ENCODE measurements at places on chromosomes 2 and 18.
A peak's percentile ranks its signal among the peaks of the same experiment; 100 is the strongest.

DNA sequence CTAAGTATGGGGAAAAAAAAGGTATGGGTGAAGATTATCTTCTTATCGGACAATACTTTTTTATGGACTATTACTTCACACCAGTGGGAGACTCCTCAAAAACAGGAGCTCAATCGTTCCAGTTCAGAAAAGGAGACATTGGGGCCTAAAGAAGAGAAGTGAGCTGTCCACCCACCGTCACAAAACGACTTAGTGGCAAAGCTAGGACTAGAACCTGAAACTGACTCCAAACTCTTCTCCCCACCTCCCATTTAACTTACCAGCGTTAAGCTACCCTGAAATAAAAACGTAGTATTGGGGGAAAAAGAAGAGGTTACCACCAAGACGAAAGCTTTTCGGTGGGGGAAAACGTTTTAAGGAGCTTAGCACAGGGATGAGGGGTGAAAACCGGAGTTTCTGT, 503 bp downstream of the GTF3C3 start:
- DNase-seq: peak; percentile 41

DNA sequence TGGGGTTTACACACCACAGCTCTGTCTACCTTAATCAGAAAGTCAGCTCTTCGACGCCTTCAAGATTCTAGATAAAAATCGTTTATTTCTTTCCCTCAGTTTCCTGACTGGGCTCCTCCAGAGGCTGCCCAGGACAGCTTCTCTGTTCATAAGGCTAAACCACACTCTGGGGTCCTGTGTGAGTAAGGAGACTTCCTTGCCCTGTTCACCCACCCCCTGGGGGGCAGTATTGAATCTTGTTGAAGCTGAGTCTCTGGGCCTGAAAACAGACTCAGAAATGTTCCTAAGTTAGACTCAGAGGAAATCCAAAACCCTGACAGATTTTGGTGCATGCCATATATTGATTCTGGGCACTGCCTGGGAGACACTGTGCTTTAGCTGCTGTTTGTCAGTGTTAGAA, 43.0 kb downstream of the G6PC2 start:
- no peak for DNase-seq

- DNase-seq: no peak
Observed at GRCh38 chr2:8122520-8122919, 559.3 kb upstream of the ID2 start.

GRCh38 chr18:51135364-51135763, 62.1 kb downstream of the MEX3C start:
- DNase-seq: no peak

DNA sequence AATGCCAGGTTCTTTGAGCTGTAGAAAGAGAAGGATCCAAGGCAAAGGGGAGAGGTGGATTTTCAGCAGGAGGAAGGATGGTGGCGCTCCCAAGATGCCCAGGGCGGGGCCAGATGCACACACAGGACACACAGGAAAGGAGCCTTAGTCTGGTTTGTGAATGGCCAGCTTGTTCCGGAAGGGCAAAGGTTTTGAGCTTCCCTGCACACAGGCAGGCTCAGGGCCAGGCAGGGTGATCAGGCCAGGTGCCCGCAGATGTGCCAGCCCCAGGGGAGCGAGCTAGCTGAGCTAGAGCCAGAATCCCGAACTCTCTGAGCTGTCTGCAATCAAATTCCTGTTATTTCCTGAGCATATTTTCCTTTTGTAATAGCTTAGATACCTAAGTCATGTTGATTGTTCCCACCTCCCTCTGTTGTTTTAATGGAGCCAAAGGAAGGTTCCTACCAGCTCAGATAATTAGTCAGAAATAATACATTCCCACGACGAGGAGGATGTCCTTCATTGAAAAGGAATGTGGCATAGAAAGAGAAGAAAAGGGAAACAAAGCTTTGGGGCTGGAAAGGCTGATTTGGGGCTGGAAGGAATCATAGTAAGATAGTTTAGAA, 13.7 kb upstream of the OTOF start:
- no peak for DNase-seq

- peak; percentile 84 for DNase-seq
Observed at GRCh38 chr2:231557571-231558217, 27.4 kb upstream of the NMUR1 start.

GRCh38 chr18:33404244-33404873, 36.2 kb downstream of the CCDC178 start:
- no peak for DNase-seq

DNA sequence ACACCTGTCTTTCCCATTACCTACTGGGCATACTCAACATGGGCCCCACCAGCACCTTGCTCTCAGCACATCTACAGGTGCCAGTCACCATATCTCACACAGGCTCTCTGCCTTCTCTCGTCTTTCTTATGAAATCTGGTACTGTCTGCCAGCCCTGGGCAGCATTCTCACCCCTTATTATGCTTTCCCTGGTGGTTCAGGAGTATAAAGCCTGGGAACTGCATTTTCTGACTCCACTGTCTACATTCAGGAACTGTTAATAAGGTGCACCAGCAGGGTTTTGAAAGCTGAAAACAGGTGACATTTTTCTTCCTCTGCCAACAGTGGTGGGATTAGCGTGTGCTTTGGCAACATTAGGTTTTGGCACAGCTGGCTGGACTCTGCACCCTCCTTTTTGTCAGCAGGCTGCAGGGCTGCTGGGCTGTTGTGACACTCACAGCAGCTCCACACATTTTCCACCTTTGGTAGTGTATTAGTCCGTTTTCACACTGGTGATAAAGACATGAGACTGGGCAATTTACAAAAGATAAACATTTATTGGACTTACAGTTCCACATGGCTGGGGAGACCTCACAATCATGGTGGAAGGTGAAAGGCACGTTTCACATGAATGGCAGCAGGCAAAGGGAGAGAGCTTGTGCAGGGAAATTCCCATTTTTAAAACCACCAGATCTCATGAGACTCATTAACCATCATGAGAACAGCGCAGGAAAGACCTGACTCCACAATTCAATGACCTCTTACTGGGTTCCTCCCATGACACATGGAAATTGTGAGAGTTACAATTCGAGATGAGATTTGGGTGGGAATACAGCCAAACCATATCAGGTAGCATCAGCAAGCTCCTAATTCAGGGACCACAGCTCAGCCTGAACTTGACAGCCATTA, 343.1 kb upstream of the LYPD1 start:
- no peak for DNase-seq

DNA sequence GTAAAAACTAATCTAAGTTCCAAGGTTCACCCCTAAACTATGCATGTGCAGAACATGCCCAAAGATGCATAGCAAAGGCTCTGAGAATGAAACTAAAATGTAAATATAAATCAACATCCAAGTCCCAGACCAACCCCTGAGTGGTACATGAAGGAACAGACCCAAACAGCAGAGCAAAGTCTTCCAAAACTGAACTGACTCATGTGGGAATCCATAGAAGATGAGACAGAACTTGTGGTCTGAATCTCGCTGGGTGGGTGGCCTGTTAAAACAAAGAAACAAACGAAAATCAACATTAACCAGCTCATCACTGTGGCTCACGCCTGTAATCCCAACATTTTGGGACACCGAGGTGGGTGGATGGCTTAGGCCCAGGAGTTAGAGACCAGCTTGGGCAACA, 29.5 kb upstream of the ATRAID start:
- no peak for DNase-seq

- DNase-seq: no peak
Observed at GRCh38 chr2:1557467-1557820, 144.2 kb downstream of the TPO start.

DNA sequence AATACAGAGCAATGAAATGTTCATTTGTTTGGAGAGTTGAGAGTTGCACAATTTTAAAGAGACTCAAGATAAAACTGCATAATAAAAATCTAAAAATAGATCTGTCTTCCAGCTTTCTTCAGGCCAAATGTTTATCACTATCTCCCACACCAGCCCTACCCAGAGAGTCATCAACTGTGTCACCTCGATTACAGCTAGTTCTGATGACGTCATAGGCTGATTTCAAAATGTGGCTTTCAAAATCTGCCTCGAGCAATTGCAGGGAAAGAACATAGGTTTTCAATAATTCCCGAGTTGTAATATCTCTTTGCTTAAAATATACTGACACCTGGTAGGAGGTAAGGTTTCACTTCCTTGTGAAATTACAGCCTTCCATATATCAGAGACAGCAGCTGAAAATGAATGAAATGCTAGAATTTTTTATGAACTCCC, 677.6 kb upstream of the ID2 start:
- DNase-seq: peak; percentile 84
